GM19239 (cell line): ENCODE measurements at places on chromosomes 3 and 15.

GRCh38 chr3:15467227-15468181, 40.1 kb downstream of the EAF1 start:
- no peak for DNase-seq

DNA sequence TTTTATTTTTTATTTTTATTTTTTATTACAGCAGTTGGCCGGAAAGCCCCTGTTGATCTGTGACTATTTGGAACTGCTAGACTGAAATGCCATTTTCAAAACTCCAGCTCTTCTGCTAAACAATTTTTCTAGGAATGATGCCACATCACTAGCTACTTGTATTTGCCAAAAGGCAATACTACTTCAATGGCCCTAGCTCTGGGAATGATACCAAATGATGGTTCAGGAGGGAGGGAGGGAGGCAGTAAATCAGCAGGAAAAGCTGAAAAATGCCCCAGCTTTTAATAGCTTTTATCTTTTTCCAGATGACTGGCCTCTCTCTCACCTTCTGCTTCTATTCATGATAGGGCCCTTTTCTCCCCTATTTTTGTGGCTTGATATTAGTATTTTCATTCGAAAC, 2.6 kb upstream of the CHL1 start:
- no peak for DNase-seq

DNA sequence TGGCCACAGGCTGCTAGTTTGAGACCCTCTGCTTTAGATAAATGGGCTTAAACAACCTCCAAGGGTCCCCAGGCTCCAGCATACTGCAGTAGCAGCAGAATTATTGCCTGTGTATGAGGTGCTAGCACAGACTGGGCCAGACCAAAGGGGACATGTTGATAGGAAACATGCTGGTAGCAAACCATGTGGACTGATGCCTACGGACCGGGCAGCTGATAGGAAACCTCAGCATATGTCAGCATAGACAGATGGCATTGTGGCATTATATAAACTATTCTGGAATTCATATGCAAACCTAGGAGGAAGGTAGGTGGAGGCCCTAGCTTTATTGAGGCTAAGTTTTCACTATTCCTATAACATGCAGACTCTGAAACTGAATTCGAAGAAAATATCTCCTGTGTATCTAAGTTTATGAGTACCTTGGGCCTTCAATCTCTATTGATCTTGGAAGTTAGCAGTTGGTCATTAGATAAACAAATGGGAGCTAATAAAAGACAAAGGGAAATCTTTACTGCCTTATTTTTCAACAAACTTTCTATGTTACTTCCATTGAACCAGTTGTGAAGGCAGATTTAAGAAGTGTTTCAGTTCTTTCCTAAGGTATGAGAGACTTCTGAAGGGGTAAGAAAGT, 1.7 kb upstream of the HGD start:
- no peak for DNase-seq

GRCh38 chr3:42600958-42601675, 631 bp downstream of the NKTR start:
- no peak for DNase-seq

DNA sequence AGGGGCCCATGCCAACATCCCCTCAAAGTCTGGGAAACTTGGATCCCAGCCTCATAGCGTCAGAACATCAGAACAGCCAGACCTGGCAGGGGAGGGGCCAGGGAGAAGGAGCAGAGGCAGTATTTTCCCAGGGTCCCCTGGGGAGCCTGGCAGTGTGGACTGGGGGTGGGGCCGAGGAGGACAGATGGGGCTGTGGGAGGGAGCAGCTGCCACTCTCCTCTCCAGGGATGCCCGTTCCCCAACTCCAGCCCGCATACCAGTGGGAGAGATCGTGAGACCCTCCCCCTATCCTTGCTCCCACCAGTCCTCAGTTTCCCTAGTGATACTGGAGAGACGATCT, 6.5 kb upstream of the DNAJB8 start:
- DNase-seq: no peak

GRCh38 chr15:89494941-89495637, 1.3 kb downstream of the RHCG start:
- no peak for DNase-seq

DNA sequence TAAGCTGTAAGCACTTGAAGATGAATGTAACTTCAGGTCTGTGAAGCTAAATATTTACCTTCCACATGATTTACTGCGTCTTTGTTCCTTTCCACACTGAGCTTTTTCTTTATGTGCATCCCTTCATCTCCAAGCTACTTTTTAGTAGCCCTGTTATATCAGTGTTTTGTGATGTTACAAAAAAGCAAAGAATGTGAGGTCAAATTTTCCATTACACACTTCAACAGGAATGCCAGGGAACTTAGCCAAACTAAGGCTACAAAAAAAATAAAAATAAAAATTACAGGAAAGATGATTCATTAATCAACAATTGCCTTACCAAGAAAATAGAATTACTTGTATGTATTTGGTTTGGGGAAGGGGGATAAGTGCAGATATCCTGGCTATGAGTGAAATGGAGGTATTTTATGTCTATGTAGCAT, 73.0 kb downstream of the FILIP1L start:
- no peak for DNase-seq

DNA sequence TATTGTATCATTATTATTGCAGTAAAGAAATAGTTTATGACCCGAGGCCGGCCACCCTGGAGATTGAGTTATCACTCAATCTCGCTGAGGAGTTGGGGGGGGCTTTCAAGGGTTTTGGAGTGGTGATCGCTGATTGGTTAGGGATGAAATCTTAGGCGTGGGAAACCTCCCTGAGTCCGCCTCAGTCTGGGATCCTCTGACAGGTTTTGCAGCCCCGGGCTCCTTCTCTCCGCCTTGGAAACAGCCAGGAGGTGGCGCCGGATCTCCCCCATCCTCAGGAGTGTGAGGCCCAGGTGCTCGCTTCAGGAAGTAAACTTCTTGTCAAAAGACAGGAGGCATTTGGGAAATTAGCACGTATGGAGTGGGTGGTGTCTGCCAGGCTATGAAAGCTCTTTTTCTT, 41.1 kb upstream of the SEC61A1 start:
- no peak for DNase-seq

- no peak for DNase-seq
These were observed 870 bp upstream of the TSEN2 start for GRCh38 chr3:12483410-12483809.

- DNase-seq: no peak
These were observed 75.3 kb upstream of the LEKR1 start for GRCh38 chr3:156750874-156751245.

DNA sequence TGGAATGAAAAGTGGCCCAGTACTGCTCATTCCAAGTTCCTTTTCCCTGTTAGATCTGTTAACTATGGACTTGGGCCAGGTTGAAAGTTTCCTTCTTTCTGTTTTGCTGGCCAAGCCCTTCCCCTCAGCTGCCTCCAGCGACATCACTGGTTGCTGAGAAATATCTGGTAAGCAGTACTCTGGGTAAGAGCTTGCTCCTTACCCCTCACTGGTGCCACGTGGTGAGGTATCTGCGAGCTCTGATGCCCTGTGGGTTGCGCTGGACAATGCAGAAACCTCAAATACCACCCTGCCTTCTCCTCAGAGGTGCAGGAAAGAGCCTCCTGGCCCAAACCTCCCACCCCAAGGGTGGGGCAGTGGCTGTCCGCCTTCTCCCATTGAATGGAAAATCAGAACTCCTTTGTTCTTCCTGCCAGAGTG, 42.9 kb upstream of the APH1B start:
- no peak for DNase-seq

- DNase-seq: no peak
These were observed 279.9 kb downstream of the ZBBX start for GRCh38 chr3:167100200-167100599.

GRCh38 chr15:68292967-68293366, 15.4 kb downstream of the FEM1B start:
- no peak for DNase-seq

GRCh38 chr3:36362973-36363372, 17.3 kb upstream of the STAC start:
- no peak for DNase-seq

- DNase-seq: no peak
These were observed 833.7 kb downstream of the FHIT start for GRCh38 chr3:60417576-60417975.

DNA sequence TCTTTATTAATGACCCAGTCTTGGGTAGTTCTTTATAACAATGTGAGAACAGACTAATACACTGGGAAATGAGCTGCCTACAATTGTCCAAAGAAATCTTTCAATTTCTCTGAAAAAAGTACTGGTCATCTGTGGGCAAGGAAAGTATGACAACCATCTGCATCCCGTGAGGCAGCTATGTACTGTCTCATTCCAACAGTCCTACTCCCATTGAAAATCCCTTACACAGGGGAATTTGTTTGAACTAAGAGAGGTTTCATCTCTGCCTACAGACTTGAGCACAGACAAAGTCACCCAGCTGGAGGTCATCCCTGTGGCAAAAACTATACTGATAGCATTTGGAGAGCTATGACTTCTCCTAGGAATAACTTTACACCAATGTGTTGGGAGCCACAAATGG, 27.1 kb downstream of the SHC4 start:
- no peak for DNase-seq

DNA sequence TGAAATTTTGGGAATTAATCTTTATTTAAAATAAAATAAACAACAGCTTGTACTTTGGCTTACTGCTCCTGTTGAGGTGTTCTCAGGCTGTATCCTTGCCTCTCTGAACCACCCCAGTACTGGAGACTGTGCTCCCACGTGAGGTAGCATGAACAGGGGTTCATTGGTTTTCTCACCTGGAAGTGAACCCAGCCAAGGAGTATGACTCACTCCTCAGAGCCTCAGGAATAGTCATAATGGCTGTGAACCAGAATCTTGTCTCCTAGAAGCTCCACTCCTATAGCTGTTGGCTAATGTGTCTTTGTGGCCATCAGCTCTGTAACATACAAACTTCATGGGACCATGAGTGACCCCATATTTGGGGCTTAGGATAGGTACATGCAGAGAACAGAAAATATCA, 122.5 kb upstream of the ST8SIA2 start:
- DNase-seq: no peak

DNA sequence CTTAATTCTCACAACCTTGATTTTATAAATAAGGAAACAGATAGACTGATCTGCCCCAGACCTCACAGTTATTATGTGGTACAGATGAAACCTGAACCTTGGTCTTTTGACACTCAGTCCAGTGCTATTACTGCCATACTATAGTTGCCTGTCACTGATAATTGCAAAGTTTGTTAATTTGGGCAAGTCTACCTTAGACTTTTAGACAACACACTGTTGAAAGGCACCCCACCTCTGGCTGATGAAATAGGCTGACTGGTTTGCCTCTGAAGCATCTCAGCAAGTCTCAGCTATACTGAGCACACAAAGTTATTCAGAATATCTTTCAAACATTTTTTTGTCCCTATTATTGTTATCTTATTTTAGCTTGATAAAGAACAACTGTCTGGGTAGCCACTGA, 53.1 kb upstream of the MAP4 start:
- DNase-seq: no peak

GRCh38 chr3:120204338-120204737, 80.7 kb downstream of the GPR156 start:
- DNase-seq: no peak

DNA sequence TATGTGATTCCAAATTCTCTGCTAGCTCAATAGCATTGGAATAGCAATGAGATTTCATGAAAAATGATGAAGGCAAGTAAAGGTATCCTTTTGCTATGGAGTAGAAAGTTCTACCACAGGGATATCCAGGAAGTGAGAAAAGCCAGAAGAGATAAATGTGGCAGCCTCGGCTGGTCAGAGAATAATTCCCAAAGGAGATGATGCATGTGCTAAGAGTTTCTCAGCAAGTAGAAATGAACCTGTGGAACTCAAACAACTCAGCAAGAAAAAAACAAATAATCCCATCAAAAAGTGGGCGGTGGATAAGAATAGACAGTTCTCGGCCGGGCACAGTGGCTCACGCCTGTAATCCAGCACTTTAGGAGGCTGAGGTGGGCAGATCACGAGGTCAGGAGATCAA, 38.2 kb downstream of the ALS2CL start:
- no peak for DNase-seq

DNA sequence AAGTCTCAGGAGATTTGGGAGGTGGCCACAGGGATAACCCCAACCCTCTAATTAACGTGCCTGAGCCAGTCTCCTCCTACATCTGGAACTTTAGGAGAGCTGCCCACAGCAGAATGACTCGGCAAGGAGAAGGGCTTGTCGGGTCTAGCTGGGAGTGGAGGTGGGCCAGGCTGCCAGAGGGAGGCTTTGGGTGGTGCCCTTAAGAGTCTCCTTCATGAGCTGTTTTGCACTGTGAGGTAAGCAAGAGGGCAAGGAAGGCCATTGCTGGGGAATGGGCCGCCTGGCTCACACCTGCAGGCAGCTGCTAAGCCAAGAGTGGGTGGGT, 3.6 kb upstream of the TNK2 start:
- no peak for DNase-seq
